PC-3 (cell line): ENCODE measurements at places on chromosomes 11 and 22. TPM values are rescaled to one million over a fixed set of nuclear protein-coding genes. Genes with fewer than 3 reads are reported as not detected.

GRCh38 chr11:11480971-11481370 is 127.9 kb upstream of the CSNK2A3 start:
- no peak overlapping the region for H3K4me3 ChIP-seq
- DNase-seq = no peak
- H3K27me3 ChIP-seq = no peaks in the 10 kb centered on the region
- H3K36me3 ChIP-seq = no peaks in the 10 kb centered on the region
- H3K27ac ChIP-seq = no peak overlapping the region

DNA sequence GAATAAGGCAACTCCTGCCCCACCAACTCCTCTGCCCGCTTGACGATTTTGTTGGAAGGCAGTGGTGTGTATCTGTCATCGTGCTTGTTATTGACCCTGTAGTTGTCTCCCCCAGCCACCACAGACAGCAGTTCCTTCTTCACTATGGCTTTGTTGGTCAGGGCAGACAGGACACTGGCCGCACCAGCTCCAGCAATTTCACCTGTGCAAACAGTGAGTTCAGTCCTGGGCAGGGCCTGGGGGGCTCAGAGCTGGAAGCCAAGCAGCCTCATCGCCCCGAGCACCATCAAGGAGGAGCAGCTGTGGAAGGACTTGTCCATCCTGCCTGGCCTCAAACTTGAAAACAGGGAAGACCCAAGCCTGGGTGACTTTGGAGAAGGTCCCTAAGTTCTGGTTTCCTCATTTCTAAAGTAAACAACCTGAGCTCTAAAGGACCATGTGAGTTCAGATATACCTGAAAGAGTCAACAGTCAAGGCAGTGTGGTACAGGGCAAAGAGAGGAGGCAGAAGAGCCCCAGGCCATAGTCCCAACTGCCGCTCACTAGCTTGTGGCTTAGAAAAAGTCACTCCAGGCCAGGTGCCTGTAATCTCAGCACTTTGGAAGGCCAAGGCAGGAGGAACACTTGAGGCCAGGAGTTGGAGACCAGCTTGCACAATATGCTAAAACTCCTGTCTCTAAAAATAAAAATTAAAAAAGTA is 4.6 kb downstream of the PLAAT2 start:
- DNase-seq = no peak
- H3K27ac ChIP-seq = no peak overlapping the region
- no peaks in the 10 kb centered on the region for H3K36me3 ChIP-seq

- peaks cover 51% of the 10 kb centered on the region for H3K27me3 ChIP-seq
- DNase-seq = no peak
- no peak overlapping the region for H3K4me3 ChIP-seq
Measured at GRCh38 chr11:134379241-134379640, 32.8 kb downstream of the B3GAT1 start.

DNA sequence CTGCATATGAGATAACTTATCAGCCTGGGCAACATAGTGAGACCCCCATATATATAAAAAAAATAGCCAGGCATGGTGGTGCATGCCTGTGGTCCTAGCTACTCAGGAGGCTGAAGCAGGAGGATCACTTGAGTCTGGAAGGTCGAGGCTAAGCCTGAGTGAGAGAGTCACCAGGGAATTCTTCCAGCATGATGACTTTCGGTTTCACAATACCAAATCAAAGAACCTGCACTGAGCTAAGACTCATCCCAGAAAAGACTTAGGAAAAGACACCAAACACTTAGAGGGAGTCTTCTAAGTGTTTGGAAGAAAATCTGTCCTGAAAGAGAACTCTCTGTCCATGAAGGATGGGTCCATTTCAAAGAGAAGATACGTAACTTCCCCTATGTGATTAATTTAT is 12.7 kb downstream of the STK33 start:
- no peak overlapping the region for H3K4me3 ChIP-seq
- DNase-seq = no peak
- H3K36me3 ChIP-seq = no peaks in the 10 kb centered on the region
- no peak overlapping the region for H3K27ac ChIP-seq
- H3K27me3 ChIP-seq = no peaks in the 10 kb centered on the region

GRCh38 chr11:115607621-115608221 is 103.5 kb upstream of the CADM1 start:
- H3K4me1 ChIP-seq = no peaks in the 10 kb centered on the region
- H3K27me3 ChIP-seq = no peaks in the 10 kb centered on the region
- H3K36me3 ChIP-seq = no peaks in the 10 kb centered on the region
- DNase-seq = no peak
- no peak overlapping the region for H3K4me3 ChIP-seq

- H3K4me1 ChIP-seq = peaks cover 37% of the 10 kb centered on the region
- H3K36me3 ChIP-seq = no peaks in the 10 kb centered on the region; the same call in 1 of the 2 replicates
- no peaks in the 10 kb centered on the region for H3K27me3 ChIP-seq
- DNase-seq = no peak
- H3K4me3 ChIP-seq = peak overlapping the region; percentile 79
Measured at GRCh38 chr11:73217131-73217809, 811 bp upstream of the P2RY2 start.

DNA sequence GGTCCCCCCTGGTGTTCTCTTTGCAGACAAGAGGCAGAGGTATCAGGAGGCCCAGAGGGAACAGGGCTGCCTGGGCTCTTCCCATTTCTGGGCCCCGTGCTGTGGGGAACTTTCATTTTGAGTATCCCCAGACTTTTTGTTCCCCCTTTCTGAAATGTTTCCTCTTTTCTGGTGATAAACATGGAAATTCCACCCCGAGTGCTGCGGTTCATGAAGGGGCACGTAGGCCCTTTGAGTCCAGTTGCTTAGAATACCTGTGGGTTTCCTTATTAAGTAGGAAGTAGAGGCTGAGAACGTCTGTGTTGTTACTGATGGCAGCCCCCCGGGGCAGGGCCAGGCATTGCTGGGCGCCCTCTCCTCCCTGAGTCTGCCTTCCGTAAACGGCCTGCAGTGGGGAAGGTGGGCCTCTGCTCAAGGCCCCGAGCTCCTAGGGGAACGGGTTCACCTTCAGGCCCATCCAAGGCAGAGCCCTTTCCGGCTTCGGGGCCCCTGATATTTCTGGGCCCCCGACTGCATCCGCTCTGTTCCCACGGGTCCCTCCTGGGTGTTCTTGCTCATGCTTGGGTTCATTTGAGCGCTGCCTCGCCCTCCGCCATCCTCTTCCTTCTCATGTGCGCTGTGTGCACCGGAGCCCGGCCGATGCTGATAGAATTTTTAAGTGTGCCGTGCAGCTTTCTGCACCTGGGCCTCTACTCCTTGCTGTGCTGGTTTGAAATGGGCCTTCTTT is 12.0 kb downstream of the TBC1D22A start:
- peak overlapping the region; percentile 25 for H3K27ac ChIP-seq
- H3K27me3 ChIP-seq = no peaks in the 10 kb centered on the region
- H3K4me1 ChIP-seq = peaks cover 24% of the 10 kb centered on the region
- H3K4me3 ChIP-seq = no peak overlapping the region
- DNase-seq = no peak

- H3K36me3 ChIP-seq = 0 out of 2 replicates have a peak, but pooled peaks cover 2% of the 10 kb centered on the region
- peaks cover 27% of the 10 kb centered on the region for H3K4me1 ChIP-seq
- H3K27me3 ChIP-seq = no peaks in the 10 kb centered on the region
- no peak overlapping the region for H3K27ac ChIP-seq
Measured at GRCh38 chr11:110433393-110434333, 3.9 kb downstream of the FDX1 start.

DNA sequence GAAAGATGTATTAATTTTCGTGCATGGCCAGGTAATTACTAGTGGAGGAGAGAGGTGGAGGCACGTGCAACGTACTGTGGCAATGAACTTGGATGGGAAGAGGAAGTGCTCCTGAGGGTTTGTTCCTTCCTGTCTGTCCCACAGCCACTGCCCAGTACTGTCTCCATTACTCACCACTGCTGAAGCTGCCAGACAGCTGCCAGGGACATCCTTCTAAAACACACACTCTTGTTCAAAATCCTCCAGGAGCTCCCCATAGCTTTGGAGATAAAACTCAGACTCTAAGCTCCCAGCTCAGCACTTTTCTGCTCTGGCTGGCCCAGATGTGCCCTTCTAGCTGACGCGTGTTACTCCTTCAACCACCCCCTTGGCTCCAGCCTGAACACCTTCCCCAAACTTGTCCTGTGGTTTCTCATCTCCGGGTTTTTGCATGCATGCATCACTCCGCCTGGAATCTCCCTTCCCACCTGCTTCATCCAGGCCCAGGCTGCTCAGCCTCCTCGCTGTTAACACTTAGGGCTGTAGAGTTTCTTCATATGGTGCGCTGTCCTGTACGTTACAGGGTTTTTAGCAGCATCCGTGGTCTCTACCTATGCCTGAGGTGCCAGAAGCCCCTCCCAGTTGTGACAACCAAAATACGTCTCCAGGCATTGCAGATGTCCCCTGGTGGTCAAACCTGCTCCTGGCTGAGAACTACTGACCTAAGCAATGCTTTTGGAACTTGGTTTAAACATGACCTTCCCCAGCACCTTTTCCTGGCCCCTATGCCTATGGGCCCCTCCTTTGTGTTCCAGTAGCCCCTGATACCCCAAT is 69.5 kb downstream of the C11orf91 start:
- no peaks in the 10 kb centered on the region for H3K27me3 ChIP-seq
- no peak overlapping the region for H3K4me3 ChIP-seq
- peaks cover 45% of the 10 kb centered on the region for H3K4me1 ChIP-seq
- H3K36me3 ChIP-seq = no peaks in the 10 kb centered on the region

GRCh38 chr11:66479394-66480116 is 679 bp upstream of the DPP3 start:
- H3K4me3 ChIP-seq = peak overlapping the region; percentile 78
- no peaks in the 10 kb centered on the region for H3K36me3 ChIP-seq
- no peaks in the 10 kb centered on the region for H3K27me3 ChIP-seq
- peak overlapping the region; percentile 41 for H3K27ac ChIP-seq

GRCh38 chr11:14766585-14766984 is 123.0 kb downstream of the PDE3B start:
- H3K27ac ChIP-seq = no peak overlapping the region
- no peak for DNase-seq
- H3K4me3 ChIP-seq = no peak overlapping the region
- H3K36me3 ChIP-seq = no peaks in the 10 kb centered on the region
- H3K4me1 ChIP-seq = no peaks in the 10 kb centered on the region; the same call in 1 of the 2 replicates

- peak; percentile 12 for DNase-seq
- H3K4me3 ChIP-seq = peak overlapping the region; percentile 61
- H3K36me3 ChIP-seq = no peaks in the 10 kb centered on the region
- no peak overlapping the region for H3K27ac ChIP-seq
Measured at GRCh38 chr22:20015971-20016733, 471 bp downstream of the ARVCF start.

GRCh38 chr11:44875037-44875436 is 75.6 kb downstream of the TP53I11 start:
- H3K27me3 ChIP-seq = peaks cover 10% of the 10 kb centered on the region; the same call in 1 of the 2 replicates
- no peak overlapping the region for H3K4me3 ChIP-seq
- H3K4me1 ChIP-seq = no peaks in the 10 kb centered on the region
- no peaks in the 10 kb centered on the region for H3K36me3 ChIP-seq
- no peak for DNase-seq
- no peak overlapping the region for H3K27ac ChIP-seq

DNA sequence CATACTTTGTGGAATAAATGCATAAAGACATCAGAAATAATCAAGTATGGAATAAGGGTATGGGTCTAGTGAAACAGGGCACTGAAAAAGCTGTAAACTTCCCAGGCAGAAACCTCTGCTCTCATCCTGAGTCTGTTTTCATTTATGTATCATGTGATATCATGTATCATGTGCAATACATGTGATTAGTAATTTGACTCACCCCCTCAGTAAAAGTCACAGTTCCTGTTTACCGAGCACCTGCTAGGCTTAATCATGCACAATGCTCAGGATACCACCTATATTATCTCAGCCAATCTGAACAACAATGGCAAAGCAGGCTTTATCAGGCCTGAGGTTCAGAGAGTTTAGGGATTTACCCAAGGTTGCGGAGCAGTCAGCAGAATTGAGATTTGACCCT is 250.6 kb upstream of the TENM4 start:
- H3K36me3 ChIP-seq = no peaks in the 10 kb centered on the region
- no peaks in the 10 kb centered on the region for H3K27me3 ChIP-seq
- H3K27ac ChIP-seq = no peak overlapping the region
- no peaks in the 10 kb centered on the region for H3K4me1 ChIP-seq

DNA sequence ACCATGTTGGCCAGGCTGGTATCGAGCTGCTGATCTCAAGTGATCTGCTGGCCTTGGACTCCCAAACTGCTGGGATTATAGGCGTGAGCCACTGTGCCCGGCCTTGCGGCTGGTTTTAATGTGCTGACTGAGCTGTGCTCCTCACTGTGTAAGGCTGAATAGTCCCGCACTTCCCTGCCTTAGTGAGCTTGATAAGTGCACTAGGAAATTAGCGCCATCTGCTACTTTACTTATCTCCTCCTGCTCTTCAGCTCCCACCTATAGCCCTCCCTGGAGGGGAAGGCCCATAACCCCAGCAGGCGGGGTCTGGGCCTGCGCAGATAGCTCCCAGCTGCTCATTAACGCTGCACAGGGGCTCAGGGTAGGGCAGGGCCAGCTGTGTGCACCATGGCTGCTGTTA is 49.4 kb downstream of the CLMP start:
- no peak for DNase-seq
- peak overlapping the region; percentile 90 for H3K27ac ChIP-seq
- H3K4me3 ChIP-seq = no peak overlapping the region

DNA sequence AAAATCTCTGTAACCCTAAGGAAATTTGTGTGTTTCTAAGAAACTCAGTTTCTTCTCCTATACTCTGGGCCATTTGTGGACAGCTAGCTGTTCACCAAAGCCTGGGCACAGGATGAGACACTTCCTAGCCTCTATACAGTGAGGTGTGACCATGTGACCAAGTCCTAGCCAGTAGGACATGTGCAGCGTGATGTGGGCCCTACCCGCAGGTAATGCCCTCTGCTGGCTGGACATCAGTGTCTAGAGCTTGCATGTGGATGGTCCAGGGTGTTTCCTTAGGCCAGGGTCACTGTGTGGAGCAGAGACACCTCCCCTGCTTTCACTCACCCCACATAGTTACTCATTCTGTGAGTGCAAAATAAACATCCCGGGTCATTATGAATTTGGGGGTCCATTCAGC is 100.5 kb downstream of the LARGE1 start:
- no peak overlapping the region for H3K4me3 ChIP-seq
- no peaks in the 10 kb centered on the region for H3K4me1 ChIP-seq
- no peak for DNase-seq
- no peaks in the 10 kb centered on the region for H3K27me3 ChIP-seq
- no peaks in the 10 kb centered on the region for H3K36me3 ChIP-seq

APOA4 gene
- not detected in 2 replicates for total RNA-seq

KRTAP5-2 gene
- not detected in 2 replicates for total RNA-seq

SOX10 gene
- 1.1 TPM in 1 of 2 replicates, not detected in the other for total RNA-seq

RFPL2 gene
- not detected in 2 replicates for total RNA-seq

PKDREJ gene
- total RNA-seq = not detected in 2 replicates

MMP3 gene
- not detected in 2 replicates for total RNA-seq

LRRC32 gene
- total RNA-seq = not detected in 2 replicates

MFNG gene
- 1.7 and 2.4 TPM in 2 replicates for total RNA-seq

HRAS gene
- total RNA-seq = 128 and 167 TPM in 2 replicates

OTOG gene
- total RNA-seq = not detected in 2 replicates
